ENCODE measurements at places on chromosomes 5 and 9.

- peak; percentile 71 for DNase-seq
These were observed 1.0 kb downstream of the FOCAD start for GRCh38 chr9:20684875-20685696.

DNA sequence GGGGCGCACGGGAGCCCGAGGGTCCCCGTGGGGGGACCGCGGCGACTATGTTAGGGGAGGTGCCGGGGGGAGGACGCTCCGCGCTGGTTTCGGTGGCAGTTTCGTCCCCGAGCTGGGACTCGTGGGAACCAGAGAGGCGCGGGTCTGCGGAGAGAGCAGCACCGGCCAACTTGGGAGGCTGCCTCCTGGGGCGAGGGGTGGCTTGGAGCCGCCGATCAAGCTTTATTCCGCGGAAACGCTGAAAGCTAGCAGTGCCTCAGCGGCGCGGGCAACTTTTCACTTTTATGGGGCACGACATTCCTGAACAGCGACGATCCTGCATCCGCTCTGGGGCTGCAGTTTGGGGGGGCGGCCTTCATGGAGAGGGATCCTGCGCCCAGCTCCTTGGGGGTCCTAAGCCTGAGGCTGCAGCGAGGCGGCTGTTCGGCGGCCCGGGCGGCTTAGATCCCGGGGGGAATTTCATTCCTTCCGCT, 369 bp downstream of the OCLN start:
- DNase-seq, result no peak

- no peak for DNase-seq
These were observed 138.6 kb downstream of the ENTREP1 start for GRCh38 chr9:69463497-69464068.

DNA sequence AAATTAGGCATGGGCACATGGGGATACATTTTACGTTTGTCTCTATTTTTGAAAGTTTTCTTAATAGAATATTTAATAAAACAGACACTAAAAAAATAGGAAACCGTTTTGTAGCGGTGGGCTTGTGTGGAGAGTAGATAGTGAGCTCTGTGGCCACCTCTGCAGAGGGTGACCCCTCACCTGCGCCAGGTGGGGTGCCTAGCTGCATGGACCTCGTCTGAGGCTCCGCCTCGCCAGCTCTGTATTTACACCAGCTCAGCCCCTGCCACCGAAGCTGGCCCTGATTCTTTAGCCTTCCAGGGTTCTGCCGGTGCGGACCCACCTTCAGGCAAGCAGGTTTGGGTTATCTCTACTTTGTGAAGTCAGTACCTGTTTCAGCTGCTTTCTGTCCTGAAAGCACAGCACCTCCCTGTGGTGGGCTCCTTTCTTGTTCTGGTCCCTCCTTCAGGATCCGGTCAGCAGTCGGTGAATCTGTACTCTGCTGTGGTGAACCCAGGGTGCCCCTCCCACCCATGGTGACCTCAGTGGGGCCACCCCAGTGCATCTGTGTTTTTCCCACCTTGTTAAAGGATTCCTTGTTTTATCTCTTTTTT, 105.2 kb upstream of the CACNA1B start:
- DNase-seq, result no peak

- DNase-seq, result no peak
These were observed 183.6 kb upstream of the MAP3K1 start for GRCh38 chr5:56631719-56632118.
